CD4-positive, alpha-beta T cell treated with Interleukin-21 for 1 hour (primary cell): ENCODE measurements at places on chromosomes 16 and 17.

GRCh38 chr17:18185832-18186626 lies 2.4 kb downstream of the ALKBH5 start:
- DNase-seq = no peak

GRCh38 chr16:59295993-59296736 lies 562.0 kb upstream of the GOT2 start:
- no peak for DNase-seq

- DNase-seq = no peak
Observed at GRCh38 chr16:59201821-59202220, 467.7 kb upstream of the GOT2 start.

DNA sequence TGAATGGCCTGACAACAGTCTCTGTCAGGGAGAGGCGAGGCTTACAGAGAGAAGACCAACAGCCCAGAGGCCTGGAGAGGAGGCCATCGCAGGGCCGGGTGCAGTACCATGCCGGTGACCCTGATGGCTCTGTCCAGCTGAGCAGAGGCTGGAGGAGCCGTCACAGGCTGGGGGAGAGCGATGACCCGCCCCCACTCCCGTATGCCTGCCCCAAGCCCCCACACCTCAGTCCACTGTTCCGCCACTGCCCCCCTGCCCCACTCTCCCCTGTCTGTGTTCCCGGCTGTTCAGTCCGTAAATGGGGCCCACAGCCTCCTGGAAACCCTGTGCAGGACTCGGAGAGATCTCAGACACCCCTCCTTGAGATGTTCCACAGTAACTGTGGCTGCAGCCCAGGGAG lies 12.8 kb upstream of the FAM83G start:
- no peak for DNase-seq
